ENCODE measurements at places on chromosomes 1 and 21.

- DNase-seq, result no peak
Observed at GRCh38 chr1:6270401-6270800, 9.5 kb upstream of the GPR153 start.

DNA sequence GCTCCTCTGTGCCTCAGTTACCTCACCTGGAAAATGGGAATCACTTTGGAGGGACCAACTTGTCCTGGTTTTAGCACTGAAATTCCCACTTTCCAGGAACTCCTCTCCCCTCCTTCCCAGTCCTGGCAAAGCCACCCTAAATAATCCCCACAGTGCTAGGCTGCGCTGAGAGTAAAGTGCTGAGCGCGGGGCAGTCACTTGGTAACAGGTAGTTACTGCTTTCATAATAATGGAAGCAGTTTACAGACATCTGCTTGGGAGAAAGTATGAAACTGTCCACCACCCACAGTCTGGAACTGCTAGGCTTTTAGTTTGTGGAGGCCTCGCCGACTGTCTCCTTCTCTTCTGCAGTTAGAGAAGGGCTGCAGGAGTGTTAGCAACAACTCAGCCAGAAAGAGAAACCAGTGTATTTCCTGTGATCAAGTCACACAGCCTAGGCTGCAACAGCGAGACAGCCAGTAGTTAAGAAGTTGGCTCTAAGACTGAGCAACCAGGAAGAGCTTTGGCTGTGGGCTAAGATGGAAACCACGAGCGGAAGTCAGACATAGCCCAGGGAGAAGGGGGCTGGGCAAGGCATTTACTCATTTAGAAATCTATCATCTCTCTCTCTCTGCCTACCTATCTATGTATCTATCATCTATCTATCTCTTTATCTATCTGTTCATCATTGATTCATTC, 30.8 kb upstream of the ABCG1 start:
- peak; percentile 85 for DNase-seq

DNA sequence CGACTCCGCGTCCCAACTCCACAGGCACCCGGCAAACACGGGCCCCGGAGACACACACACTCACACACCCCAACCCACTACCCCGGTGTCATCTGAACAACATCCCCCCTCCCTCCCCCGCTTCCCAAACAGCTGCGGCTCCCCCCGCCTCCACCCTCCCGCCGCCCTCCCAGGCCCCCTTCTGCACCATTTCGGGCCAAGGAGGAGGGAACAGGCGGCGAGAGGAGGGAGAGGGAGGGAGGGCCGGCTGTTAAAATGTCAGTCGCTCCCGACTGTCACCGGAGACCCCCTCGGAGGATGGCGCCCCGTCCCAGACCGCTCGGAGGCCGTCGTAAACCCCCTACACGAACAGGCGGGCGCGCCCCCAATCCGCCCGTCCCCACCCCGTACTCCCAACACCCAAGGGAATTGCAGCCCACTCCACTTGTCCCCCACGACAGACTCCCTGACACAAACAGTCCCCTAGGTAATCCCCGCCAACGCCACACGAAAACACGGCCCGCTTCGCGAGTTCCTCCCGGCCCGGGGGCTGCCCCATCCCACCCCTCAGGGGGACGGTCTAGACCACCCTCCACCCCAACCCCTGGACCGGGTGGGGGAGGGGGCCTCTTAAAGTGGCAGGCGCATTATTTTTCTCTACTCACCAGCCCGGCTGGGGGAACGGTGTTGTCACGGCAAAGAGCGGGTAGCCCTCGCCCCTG, 583 bp downstream of the MEF2D start:
- no peak for DNase-seq

GRCh38 chr1:38249001-38249400, 202.4 kb upstream of the POU3F1 start:
- no peak for DNase-seq

DNA sequence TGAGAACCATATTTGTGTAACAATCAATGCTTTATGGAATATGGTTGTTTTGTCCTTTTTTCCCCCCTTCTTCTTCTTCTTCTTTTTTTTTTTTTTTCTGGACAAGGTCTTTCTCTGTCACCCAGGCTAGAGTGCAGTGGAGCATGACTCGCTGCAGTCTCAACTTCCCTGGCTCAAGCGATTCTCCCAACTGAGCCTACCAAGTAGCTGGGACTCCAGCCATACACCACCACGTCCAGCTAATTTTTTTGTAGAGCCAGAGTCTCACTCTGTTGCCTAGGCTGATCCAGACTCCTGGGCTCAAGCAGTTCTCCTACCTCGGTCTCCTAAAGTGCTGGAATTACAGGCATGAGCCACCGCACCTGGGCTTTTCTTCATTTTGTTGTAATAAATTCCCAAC, 86.7 kb downstream of the FMN2 start:
- no peak for DNase-seq
